Fibroblast of gingiva (primary cell): ENCODE measurements at places on chromosomes 3 and 15.
A peak's percentile ranks its signal among the peaks of the same experiment; 100 is the strongest.

GRCh38 chr15:69145694-69146492 lies 14.5 kb upstream of the GLCE start:
- DNase-seq: no peak

GRCh38 chr15:89506026-89506686 lies 9.8 kb upstream of the RHCG start:
- no peak for DNase-seq

DNA sequence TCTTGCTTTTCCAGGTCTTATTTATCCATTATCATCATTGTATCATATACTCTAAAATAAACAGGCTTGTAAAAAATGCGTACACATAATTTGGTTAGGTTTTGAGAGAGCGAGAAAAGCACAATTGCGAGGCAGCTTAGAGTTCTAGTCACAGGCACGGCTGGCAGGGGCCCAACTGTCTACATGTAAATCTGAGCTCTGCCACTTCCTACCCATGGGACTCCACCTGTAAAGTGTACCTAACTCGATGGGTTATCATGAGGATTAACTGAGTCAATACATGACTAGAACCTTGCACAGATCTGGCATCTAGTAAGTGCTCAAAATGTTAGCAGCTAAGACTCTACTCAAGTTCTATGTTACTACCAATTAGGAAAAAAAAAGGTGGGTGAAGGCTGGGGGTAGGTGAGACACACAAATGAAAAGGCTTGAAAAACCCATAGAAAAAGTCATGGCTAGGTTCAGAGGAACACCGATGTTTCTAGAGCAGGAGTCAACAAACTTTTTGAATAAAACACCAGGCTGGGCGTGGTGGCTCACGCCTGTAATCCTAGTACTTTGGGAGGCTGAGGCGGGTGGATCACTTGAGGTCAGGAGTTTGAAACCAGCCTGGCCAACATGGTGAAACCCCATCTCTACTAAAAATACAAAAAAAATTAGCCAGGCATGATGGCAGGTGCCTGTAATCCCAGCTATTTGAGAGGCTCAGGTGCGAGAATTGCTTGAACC lies 36.2 kb downstream of the GLB1 start:
- DNase-seq: no peak

- no peak for DNase-seq
Measured at GRCh38 chr3:51139616-51140015, 245.5 kb upstream of the MANF start.

GRCh38 chr3:40864146-40864782 lies 335.0 kb upstream of the CTNNB1 start:
- DNase-seq: no peak

DNA sequence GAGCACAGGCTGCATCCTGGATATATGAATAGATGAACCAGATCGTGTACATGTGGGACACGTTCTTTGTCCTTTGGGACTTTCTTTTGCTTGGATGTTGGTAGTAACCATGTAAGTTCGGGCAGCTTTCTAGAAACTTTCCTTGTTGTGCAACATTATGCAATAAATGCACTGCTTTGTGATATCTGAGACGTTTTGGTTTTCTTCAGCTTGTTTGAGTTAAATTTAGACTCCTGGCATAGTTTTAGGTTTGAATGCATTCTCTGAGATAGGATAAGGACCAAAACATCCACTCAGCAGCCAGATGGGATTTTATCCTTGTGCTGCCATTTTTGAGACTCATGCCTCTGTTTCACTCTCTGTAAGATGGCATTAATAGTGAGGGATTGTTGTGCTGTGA lies 158.9 kb downstream of the IGF1R start:
- DNase-seq: peak; percentile 94

DNA sequence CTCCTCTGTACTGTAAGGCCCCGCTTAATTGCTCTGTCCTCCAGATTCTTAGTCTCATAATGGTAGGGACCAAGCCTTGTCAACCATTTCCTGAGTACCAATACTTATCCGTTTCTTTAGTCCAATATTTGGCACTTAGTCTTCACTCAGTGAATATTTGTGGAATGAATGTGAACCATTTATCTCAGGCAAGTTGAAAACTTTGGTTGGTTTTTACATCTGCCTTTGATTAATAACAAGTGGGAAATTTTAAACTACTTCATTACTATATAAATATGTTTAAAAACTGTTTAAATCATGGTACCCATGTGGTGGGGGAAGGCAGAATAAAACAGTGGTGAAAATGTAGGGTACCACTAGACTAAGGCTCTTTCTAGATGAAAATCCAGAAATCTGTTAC lies 15.2 kb downstream of the CA12 start:
- peak; percentile 55 for DNase-seq

DNA sequence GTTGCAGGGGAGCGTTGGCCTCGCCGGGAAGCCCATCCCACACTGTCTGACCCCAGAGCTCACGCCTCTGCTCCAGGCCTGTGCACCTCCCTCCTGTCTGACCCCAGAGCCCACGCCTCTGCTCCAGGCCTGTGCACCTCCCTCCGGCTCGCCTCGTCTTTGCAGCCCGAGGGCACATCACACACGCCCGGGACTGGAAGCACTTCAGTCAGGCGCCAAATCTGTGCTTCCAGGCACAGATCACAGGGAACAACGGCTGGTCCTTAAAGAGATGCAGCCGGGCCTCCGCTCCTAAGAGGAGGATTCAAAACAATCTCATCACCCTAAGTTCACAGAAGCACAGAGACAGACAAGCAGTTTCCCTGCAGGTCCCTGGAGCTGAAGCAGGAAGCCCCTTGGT lies 103.0 kb upstream of the RPL32 start:
- no peak for DNase-seq

GRCh38 chr3:23041918-23042696 lies 161.0 kb upstream of the UBE2E2 start:
- DNase-seq: no peak

DNA sequence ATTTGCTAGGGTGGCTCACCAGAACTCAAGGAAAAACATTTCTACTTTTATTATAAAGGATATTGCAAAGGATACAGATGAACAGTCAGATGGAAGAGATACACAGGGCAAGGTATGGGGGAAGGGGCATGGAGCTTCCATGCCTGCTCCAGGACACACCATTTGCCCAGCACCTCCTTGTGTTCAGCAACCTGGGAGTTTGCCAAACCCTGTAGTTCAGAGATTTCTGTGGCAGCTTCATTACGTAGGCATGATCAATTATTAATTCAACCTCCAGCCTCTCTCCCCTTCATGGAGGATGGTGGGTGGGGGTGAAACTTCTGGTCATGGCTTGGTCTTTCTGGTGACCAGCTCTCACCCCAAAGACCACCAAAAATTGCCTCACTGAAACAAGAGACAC lies 353.9 kb upstream of the THBS1 start:
- no peak for DNase-seq

DNA sequence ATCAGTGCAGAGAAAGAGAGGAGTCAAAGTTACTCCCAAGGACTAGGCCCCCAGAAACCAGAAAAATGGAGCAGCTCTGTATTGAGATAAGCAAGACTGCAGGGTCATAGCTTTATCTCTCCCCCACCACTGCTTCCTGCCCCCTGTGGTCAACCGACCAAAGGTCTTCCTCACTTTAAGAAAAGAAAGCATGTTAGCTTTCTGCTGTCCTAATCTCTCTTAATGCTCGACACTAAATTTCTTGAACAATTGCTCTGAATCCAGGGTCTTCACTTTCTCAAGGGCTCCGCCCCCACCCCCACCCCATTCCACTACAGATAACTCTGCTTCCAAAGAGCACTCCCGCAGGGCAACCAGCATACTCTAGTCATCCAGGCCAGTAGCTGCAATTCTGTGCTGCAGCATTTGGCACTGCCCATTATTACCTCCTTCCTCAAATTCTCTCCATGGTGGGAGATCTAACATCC lies 31.9 kb downstream of the TNIK start:
- DNase-seq: no peak

- peak; percentile 93 for DNase-seq
Measured at GRCh38 chr3:157868196-157868595, 238.0 kb downstream of the SHOX2 start.

DNA sequence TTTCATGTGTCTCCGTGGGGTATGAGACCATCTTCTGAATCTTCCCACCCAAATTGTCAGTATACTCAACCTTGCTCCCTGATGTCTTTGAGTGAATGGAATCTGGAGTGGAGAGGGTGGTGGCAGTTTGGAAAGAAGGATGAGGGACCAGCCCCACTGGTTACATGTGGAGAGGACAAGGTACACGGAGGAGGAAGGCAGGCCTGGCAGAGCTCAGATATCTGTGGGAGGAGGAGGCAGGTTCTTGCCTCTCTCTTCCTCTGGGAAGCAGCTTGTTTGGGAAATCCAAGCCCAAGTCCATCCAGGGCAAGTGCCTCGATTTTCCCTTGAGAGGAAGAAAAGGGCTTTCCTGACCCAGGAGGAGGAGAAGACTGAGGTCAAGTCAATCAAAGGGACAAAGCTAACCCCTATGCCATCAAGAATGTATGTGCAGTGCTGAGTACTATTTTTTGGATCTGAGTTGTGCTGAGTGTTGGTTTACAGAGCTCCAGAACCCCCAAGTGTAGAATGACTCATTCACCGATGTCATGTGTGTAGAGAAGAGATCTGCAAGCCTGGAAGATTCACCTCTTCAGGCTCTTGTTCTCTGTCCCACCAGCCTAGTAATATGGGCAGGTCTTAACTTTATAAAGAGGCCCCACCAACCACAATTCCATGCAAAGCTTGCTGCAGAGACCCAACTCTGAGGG lies 19.8 kb upstream of the LOXL1 start:
- DNase-seq: peak; percentile 29

DNA sequence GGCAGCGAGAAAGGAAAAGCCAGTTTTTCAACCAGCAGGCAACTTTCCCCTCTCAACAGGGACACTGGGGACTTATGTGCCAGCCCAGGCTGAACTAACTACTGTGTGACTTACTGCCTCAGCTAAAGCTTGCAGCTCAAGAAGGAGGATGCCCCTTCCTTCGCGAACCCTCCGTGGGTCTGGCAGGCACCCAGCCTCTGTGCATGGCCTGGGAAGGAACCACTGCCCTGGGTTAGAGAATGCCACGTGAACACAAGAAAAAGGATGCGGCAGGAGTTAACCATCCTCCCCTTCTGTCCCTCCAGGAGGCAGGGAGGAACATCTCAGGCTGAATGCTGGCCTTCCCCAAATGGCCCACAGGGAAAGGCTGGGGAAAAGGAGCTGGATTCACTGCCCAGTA lies 29.0 kb downstream of the CHDH start:
- DNase-seq: no peak

GRCh38 chr3:37147666-37148065 lies 26.7 kb downstream of the LRRFIP2 start:
- no peak for DNase-seq

DNA sequence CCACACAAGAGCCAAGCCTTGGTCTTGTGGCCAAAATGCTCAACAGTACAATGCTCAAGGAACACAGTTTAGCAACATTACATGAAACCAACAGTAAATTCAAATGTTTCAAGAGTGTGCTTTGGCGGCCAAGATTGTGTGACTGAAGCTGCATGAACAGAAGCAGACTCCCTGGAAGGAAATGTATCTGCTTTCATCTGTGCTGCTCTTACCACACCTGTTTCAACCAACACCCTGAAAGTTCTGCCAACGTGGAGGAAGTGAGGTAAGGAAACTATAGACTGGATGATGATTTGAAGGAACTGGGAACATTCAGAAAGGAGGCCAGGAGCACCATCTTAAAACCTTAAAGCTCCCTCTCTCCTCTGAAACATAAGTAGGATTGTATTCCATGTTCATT lies 55.7 kb downstream of the MB21D2 start:
- no peak for DNase-seq

GRCh38 chr3:35383719-35384555 lies 255.4 kb upstream of the ARPP21 start:
- DNase-seq: no peak

- no peak for DNase-seq
Measured at GRCh38 chr3:38738630-38739395, 77.2 kb downstream of the SCN10A start.

DNA sequence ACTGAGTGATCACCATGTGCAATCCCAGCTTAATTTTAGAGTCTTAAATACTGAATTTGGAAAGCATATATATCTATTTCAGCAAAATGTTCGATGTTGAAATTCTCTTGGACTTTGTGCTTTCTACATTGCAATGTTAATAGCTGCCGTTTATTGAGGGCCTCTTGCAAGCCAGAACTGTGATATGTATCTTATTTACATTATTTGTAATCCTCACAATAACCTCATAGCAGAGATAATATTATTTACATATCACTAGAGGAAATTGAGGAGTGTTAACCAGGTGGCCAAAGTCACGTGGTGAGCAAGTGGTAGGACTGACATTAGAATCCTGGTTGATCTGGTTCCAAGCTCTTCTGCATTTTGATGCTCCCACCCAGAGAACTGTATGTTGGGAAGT lies 254.1 kb downstream of the SLC9A9 start:
- no peak for DNase-seq

GRCh38 chr3:105606016-105606415 lies 239.3 kb downstream of the ALCAM start:
- no peak for DNase-seq

DNA sequence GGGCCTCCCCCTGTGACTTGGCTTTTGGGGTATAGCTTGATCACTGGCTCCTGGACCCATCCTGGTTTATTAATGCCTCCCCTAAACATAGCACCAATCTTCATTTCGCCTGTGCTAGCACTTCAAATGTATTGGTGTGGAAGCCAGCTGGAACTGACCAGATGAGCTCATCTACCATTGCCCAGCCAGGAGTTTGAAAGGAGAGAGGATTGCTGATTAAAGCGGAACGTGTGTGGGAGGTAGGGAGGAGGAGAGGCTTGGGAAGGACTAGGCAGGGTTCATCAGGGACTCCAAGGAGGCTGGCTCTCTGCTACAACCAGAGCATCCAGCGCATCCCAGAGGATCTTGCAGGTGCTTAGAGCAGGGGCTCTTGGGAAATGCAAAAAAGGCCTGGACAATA lies 34.4 kb upstream of the TLE3 start:
- no peak for DNase-seq

DNA sequence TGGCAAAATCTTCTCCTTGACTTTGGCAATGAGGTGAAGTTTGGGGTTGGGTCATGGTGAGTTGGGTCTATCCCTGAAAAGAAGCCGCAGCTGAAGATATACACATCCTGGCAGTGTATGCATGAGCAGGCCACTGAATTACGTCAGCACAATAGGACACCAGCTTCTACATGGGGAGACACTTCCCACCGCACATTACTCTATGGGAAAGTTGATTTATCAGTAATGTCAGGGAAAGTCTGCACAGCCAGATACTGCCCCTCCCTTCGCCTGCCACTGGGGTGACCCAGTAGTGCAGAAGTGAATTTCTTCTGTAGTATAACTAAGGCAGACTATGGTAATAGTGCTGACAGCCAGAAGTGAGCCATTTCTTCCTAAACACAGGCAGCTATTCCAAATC lies 245.0 kb downstream of the NTRK3 start:
- DNase-seq: no peak

- DNase-seq: peak; percentile 94
Measured at GRCh38 chr3:55191911-55192775, 264.3 kb upstream of the LRTM1 start.

- DNase-seq: no peak
Measured at GRCh38 chr3:127597020-127597771, 1.0 kb upstream of the MCM2 start.
